Central memory CD4-positive, alpha-beta T cell (primary cell): ENCODE measurements at places on chromosomes 4 and X.

DNA sequence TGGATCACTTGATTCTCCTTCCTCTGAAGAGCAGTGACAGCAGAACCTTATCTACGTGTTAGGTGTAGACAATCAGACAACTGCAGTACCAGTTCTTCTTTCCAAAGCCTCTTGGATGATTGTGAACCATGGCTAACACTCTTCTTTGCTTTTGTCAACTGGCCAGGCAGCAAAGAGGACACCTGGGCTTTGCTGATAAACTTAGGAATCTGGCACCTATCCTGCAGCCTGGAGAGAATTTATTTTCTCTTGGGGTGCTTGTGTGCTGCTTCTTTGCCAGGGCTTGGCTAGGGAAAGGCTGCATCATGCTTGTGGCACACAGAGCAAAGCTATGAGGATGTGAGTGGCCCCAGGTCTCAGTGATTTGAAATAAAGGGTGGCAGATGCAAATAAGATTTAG is 77.4 kb downstream of the ANAPC4 start:
- no peak for DNase-seq

GRCh38 chrX:68999356-68999755 is 165.9 kb downstream of the PJA1 start:
- no peak for DNase-seq

GRCh38 chr4:102705391-102705935 is 55.3 kb downstream of the MANBA start:
- DNase-seq: no peak

GRCh38 chrX:135985157-135985972 is at the start of gene SLC9A6:
SLC9A6 (plus strand) TSS chrX:135985435; CDS start chrX:135985659, 224 bp downstream.
- DNase-seq: peak; percentile 59

DNA sequence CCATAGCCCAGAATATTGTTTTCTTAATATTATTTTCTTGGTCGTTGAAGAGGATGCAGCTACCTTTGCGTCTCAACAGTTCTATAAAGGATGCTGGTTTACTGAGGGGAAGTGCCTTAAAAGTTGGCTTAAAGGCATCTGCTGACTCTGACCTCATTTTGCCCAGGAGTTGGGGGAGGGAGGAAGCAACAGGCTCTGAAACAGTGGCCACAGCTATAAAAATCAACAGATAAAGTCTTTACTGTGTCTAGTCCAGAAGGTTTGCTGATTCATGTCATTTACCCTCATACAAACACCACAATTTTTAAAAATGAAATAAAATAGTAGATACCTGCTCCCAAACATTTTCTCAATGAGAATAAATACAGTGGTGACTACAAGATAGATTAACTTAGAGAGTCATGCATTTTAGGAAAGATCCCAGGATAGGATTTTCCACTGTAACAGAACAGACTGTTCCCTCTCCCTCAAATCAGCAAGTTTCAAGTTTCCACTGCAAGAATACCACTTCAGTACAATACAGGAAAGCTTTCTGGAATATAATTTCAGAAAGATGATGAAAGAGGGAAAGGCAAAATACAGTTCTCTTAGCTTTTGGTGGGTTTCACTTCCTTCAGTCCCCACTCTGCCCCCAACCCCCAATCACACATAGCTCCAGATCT is 1.9 kb downstream of the PHKA1 start:
- no peak for DNase-seq

GRCh38 chrX:48824066-48824465 is 2.2 kb upstream of the ERAS start:
- DNase-seq: no peak

DNA sequence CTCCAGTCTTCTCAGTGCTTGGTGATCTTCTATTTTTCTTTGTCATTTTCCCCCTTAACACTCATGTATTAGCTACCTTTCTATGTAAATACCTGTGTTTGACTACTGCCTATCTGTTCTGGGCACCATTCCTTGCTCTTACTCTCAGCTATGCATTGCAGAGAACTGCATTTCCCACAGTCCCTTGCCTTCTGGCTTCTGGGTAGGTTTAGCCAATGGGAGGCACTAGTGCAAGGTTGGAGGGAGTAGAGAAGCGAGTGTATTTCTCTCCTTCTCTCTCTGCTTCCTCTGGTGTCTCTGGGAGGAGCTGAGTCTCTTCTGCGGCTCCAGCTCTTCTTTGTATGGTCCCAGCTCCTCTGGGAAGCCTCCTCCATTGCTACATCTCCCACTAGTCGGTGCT is 50.5 kb downstream of the CWH43 start:
- DNase-seq: no peak

DNA sequence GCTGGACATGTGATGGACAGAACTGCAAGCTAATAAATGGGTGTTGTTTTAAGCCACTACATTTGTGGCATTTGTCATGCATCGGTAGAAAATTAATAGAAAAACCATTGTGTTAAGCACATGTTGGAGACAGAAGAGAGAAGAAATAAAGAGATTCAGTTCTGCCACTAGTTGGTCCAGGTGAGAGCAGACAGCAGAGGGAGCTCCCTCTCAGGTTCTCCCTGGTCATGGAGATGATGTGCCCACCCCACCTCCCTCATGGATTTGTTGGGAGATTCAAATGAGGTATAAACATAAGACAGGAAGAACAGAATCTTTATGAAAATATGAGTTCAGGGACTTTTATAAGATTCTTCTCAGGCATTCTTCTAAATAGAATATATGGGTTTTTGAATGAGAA is 36.8 kb upstream of the OCIAD2 start:
- DNase-seq: no peak

GRCh38 chr4:145580906-145581305 is 38.3 kb upstream of the MMAA start:
- DNase-seq: no peak

GRCh38 chrX:109049903-109050302 is 313.5 kb upstream of the IRS4 start:
- no peak for DNase-seq

- no peak for DNase-seq
These were observed 794.8 kb upstream of the EPHA5 start for GRCh38 chr4:66465111-66465510.

DNA sequence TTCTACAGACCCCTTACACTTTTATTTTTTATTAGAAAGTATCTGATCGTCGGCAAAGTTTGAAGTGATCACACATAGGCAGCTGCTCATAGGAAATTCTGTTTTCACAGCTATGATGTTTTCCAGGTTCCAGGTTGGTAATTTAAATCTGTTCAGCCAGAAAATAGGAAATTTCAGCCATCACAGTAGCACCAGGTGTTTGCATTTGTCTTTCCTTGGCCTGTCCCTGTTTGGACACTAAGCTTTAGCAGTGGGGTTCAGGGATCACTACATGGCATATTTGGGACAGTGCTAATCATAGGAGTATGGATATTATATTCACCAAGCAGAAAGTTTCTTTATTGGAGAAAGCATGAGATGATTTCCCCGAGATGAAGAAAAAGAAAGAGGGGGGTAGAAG is 92.9 kb downstream of the ANK2 start:
- DNase-seq: no peak

- no peak for DNase-seq
These were observed 157.6 kb downstream of the ATRX start for GRCh38 chrX:77628294-77629025.

- DNase-seq: no peak
These were observed 7.5 kb downstream of the STIM2 start for GRCh38 chr4:26867914-26868684.

GRCh38 chrX:7202206-7202605 is 54.3 kb upstream of the PUDP start:
- DNase-seq: no peak

- no peak for DNase-seq
These were observed 82.8 kb upstream of the LIMCH1 start for GRCh38 chr4:41455206-41455605.

- DNase-seq: no peak
These were observed 361.8 kb downstream of the PPP3CA start for GRCh38 chr4:100985576-100985975.

DNA sequence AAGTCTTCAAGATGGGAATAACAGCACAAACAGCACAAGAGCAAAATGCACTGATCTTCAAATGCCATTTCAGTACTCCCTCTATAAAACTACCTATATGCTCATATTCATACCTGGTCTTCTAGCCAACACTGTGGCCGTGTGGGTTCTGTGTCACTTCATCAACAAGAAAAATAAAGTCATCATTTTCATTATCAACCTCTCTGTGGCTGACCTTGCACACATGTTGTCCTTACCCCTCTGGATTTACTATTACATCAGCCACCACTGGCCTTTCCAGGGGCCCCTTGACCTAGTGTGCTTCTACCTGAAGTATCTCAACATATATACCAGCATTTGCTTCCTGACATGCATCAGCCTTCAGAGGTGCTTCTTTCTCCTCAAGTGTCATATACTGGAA is 59.6 kb upstream of the GPR174 start:
- DNase-seq: no peak

DNA sequence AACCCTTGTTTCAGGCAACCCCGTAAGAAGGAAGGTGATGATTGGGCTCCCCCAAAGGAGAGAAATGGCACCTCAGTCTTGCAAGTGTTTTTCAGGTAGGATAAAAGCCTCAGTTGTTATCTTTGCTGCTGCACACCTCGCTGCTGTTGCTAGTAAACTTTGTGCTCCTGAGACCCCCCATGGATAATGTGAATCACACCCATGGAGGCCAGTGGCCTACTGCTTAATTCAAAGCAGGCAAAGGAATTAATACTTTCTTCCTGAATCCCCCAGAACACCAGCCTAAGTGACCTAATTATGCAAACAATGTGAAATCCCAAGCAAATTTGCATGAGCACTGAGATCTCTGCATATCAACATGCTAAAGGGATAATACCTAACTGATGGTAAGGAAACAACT is 337.5 kb downstream of the GRIA2 start:
- DNase-seq: no peak

- no peak for DNase-seq
These were observed 44.8 kb downstream of the RELL1 start for GRCh38 chr4:37641352-37641751.

DNA sequence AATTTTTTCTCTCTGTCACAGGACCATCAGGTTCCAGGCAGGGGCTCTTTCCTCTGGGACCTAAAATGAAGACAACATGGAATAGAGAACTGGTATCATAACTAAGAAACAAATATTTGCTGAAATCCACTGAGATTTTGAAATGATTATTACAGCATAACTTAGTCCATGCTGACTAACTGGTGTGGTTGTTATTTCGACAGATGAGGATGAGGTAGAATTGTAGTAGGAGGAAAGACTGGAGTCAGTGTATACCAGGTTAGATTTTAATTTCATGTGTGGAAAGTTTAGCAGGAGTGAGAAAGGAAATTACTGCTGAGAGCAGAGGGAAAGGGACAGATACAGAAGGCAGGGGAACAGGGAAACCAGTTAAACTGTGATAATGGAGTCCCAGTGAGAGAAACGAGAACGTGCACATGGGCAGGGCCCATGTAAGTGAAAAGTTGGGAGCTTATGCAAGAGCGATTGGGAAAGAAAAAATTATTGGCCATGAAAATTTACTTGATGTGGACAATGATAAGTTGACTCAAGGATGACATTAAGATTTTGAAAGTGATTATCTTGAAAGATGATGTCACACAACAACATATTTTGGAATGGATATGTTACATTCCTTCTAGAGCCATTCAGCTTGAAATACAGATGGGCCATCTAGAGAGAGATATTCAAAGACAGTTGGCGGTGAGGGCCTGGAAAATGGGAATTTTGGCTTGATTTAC is 98.7 kb upstream of the DDIT4L start:
- no peak for DNase-seq

DNA sequence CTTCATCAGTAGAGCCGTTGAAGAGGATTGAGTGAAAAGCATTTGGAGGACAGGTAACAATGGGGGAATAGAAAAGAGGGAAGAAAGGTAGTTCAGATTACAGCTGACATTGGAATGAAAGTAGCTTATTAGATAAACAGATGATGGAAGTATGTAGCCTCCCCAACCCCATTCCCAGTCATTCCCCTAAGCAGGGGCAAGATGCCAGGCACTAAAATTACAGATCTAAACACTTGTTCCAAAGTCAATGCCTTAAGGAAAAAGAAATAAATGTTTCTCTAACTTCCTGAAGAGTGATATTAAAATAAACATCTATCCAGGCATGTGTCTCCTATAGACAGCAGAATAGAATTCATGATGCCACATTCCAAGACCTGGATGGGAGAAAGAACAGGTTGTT is 350.8 kb downstream of the PDGFC start:
- DNase-seq: no peak

GRCh38 chr4:108527723-108528122 is 92.7 kb upstream of the RPL34 start:
- DNase-seq: peak; percentile 30

GRCh38 chr4:148044912-148045352 is 313.0 kb downstream of the ARHGAP10 start:
- DNase-seq: peak; percentile 14

GRCh38 chrX:9196961-9197640 is 163.2 kb upstream of the FAM9B start:
- DNase-seq: no peak
